A673 (cell line): ENCODE measurements at places on chromosomes 2 and 18.

DNA sequence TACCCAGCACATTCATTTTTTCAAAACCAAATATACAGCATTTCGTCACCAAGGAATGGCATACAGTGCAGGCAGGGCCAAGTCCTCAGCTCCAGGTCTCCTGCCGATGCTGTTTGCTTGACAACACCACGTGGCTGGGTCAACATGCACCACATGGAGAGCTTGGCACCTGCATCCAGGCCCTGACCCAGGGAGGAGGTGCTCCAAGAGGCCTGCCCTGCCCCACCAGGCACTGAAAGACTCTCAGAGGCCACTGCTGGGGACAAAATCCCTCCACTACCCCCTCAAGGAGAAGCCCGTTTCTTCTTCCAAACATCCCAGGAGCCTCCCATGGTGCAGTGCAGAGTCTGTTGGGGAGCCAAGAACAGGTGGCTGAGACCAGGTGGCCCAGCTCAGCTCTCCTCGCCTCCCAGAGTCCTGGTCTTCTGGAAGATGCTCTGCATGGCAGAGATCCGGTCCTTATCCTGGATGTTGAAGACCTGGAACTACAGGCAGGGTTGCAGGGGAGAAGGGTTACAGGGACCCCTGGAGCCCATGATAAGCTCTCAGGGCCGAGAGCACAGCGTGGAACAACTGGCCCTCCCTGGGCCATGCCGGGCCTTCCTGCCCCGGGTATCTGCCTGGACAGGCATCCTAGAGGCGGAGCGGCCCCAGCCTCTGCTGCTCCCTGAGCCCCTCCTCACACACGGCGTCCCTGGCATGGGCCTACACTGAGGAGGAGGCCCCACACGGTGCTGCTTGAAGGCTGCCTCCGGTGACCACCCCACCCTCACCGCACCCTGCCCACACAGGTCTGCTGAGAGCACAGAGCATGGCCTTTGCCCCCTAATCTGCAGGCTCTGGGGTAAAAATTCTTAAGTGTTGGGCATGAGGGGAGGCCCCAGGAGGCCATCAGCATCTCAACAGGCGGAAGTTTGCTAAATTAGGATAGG is 9.0 kb downstream of the MAB21L4 start:
- no peak for DNase-seq

GRCh38 chr18:27415495-27415894 is 230.4 kb upstream of the CHST9 start:
- no peak for DNase-seq

DNA sequence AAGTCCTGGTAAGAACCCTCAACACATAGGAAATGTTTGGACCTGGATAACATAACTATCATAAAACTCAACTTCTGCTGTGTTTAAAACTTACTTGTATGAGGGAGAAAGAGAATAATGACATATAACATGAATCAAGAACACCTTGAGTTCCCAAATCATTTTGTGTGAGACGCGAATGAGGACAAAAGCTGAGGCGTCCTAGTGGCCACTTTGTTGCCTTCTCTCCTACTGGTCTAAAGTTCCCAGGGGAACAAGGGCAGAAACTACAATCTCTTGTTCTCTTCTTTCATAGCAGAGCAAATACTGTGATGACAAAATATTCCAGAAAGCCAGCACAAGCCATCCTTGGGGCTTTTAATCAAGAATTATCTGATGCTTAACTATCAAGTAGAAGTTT is 8.3 kb upstream of the LCT start:
- no peak for DNase-seq

- peak; percentile 76 for DNase-seq
Measured at GRCh38 chr2:176534798-176535466, 265.7 kb downstream of the MTX2 start.

- DNase-seq = no peak
Measured at GRCh38 chr2:120541553-120541932, 194.1 kb upstream of the GLI2 start.
